ENCODE measurements at places on chromosomes 16 and 17.
A peak's percentile ranks its signal among the peaks of the same experiment; 100 is the strongest.

- H3K4me3 ChIP-seq, result no peak overlapping the region
- H3K27ac ChIP-seq, result no peak overlapping the region
- no peaks in the 10 kb centered on the region for H3K4me1 ChIP-seq
- DNase-seq, result no peak
- no peaks in the 10 kb centered on the region for H3K36me3 ChIP-seq
Measured at GRCh38 chr17:3553419-3554401, 3.9 kb downstream of the TRPV3 start.

- no peak overlapping the region for H3K27ac ChIP-seq
- H3K4me1 ChIP-seq, result peaks cover 3% of the 10 kb centered on the region
- no peaks in the 10 kb centered on the region for H3K36me3 ChIP-seq
- H3K4me3 ChIP-seq, result peak overlapping the region; percentile 13
Measured at GRCh38 chr17:81536299-81537290, 8.4 kb downstream of the FSCN2 start.

GRCh38 chr16:79436885-79437284 lies 163.7 kb downstream of the MAF start:
- H3K36me3 ChIP-seq, result no peaks in the 10 kb centered on the region
- H3K27ac ChIP-seq, result no peak overlapping the region
- peaks cover 18% of the 10 kb centered on the region for H3K4me1 ChIP-seq
- H3K4me3 ChIP-seq, result no peak overlapping the region
- DNase-seq, result no peak

DNA sequence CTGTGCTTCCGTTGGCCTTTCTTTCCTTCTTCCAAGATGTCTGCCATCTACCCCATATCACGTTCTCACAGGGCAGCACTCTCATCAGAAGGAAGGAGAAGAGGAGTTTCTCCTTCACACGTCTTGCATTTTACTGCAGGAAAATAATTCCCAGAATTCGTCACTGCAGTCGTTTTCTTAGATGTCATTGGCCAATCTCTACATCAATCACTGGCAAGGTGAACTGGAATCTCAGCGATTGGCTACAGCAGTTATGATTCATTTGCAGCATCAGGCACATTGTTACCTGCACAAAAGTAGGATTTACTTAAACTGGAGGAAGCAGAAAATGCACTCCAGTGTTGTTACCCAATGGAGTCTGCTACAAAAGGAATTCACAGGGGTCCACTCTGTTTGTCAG lies 277.2 kb upstream of the RBFOX1 start:
- peaks cover 13% of the 10 kb centered on the region for H3K4me1 ChIP-seq
- no peak overlapping the region for H3K4me3 ChIP-seq
- H3K36me3 ChIP-seq, result no peaks in the 10 kb centered on the region
- no peaks in the 10 kb centered on the region for H3K27me3 ChIP-seq
- DNase-seq, result no peak

DNA sequence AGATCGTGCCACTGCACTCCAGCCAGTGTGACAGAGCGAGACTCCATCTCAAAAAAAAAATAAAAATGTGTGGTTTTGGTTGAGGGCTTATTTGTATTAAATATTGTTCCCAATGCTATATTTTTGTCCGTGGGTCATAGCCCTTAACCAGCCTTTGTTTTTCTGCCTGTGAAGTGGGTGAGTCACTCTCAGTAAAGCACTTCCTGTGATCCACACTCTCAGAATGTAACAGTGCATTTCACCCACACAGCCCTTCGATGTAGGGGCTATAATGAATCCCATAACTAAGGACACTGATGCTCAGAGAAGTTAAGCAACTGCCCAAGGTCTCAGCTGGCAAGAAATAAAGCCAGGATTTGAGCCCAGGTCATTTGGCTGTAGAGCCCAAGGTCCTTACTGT lies 34.7 kb upstream of the POLR3E start:
- H3K27ac ChIP-seq, result no peak overlapping the region
- H3K36me3 ChIP-seq, result no peaks in the 10 kb centered on the region
- peaks cover 5% of the 10 kb centered on the region for H3K4me1 ChIP-seq
- no peak for DNase-seq

- H3K27ac ChIP-seq, result no peak overlapping the region
- H3K27me3 ChIP-seq, result no peaks in the 10 kb centered on the region
- peaks cover 13% of the 10 kb centered on the region for H3K4me1 ChIP-seq
Measured at GRCh38 chr17:50893183-50893993, 27.2 kb upstream of the TOB1 start.

GRCh38 chr17:58356231-58356630 lies 4.2 kb upstream of the SUPT4H1 start:
- peaks cover 14% of the 10 kb centered on the region for H3K4me1 ChIP-seq
- no peaks in the 10 kb centered on the region for H3K27me3 ChIP-seq
- H3K36me3 ChIP-seq, result no peaks in the 10 kb centered on the region
- H3K27ac ChIP-seq, result no peak overlapping the region
- DNase-seq, result no peak

GRCh38 chr17:67137860-67138259 lies 93.5 kb downstream of the CACNG1 start:
- DNase-seq, result no peak
- no peaks in the 10 kb centered on the region for H3K4me1 ChIP-seq
- H3K27me3 ChIP-seq, result no peaks in the 10 kb centered on the region
- H3K4me3 ChIP-seq, result no peak overlapping the region

DNA sequence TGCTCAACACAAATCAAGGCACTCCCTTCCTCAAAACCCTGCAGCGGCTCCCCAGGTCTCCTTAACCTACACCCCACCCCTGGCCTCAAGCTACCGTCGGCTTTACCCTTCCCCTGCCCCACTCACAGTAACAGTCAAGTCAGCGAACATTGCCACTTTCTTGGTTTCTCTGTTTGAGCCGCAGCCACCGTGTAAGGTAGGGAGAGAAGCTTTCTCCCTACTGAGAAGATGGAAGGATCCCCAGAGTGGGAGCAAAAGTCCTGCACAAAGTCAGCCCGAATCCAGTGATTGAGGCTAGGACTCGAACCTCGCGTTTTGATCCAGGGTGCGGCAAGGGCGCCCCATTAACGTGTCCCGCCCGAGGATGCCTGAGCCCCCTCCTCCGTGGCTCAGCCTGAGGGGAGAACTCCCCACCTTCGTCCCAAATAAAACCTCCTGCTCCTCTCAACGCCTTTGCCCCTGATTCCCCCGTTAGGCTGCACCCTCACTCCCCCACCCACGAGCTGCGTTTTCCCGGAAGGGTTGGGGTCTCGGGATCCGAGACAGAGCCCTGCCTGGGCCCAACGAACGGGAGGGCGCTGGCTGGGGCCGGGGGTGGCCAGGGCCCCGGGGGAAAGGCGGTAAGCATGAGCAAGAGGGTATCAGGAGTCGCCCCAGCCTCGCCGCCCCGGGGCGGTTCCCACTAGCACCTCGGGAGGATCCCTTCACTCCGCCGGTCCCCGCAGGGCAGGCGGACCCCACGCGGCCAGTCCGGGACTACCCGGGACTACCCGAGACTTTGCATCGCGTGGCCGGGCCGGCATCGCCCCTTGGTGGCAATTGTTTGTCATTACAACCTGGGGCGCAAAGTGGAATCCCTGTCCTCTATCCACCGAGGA lies 9.9 kb upstream of the NAGS start:
- no peak overlapping the region for H3K27ac ChIP-seq
- peak; percentile 86 for DNase-seq
- no peaks in the 10 kb centered on the region for H3K36me3 ChIP-seq
- H3K27me3 ChIP-seq, result peaks cover 20% of the 10 kb centered on the region
- H3K4me1 ChIP-seq, result peaks cover 4% of the 10 kb centered on the region
- H3K4me3 ChIP-seq, result peak overlapping the region; percentile 50

GRCh38 chr16:86509759-86510464 lies 415 bp upstream of the FOXF1 start:
- H3K4me1 ChIP-seq, result peaks cover 11% of the 10 kb centered on the region
- H3K27ac ChIP-seq, result no peak overlapping the region
- DNase-seq, result peak; percentile 71

DNA sequence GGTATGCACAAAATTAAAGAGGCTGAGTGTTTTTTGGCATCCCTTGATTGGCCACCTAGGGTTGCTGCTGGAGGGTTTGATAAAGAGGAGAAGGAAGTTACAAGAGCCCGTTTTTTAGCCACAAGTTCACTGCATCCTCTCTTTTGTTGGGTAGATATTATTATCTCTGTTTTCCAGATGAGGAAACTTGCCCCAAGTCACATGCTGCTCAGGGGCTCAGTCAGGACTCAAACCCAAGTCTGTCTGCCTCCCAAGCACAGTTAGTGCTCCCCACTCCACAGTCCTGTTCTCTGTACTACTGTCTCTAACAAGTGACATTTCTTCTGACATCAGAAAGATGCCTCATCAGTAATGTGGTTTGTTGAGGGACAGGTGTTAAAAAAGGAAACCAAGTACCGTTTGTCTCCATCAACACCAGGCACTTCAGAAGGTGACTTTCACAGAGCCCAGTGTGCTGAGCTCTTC lies 1.4 kb downstream of the NT5M start:
- H3K36me3 ChIP-seq, result no peaks in the 10 kb centered on the region
- no peak overlapping the region for H3K27ac ChIP-seq
- no peaks in the 10 kb centered on the region for H3K4me1 ChIP-seq

GRCh38 chr17:49508061-49508865 lies 13.2 kb downstream of the NGFR start:
- no peaks in the 10 kb centered on the region for H3K36me3 ChIP-seq
- H3K4me3 ChIP-seq, result peak overlapping the region; percentile 20
- H3K27me3 ChIP-seq, result no peaks in the 10 kb centered on the region
- DNase-seq, result peak; percentile 72

DNA sequence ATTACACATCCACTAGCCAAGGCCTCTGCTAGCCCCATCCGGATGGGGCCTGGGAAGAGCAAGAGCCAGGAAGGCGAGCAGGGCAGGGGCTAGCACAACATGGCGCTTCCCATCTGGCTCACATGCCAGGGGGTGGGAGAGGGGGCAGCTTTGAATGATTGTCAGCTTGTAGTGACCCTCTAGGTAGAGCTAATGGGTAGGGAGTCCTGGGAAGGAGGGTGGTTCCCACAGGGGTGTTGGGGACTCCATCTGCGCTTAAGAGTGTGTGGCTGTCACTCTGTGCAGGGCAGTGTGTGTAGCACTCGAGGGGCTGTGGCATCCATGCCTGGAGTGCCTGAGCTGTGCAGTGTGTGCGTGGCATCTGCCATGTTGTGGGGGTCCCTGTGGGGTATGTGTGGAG lies 24.5 kb downstream of the ARHGAP23 start:
- H3K4me1 ChIP-seq, result peaks cover 59% of the 10 kb centered on the region
- DNase-seq, result no peak
- H3K27ac ChIP-seq, result no peak overlapping the region
- peaks cover 10% of the 10 kb centered on the region for H3K27me3 ChIP-seq
- H3K36me3 ChIP-seq, result no peaks in the 10 kb centered on the region
- no peak overlapping the region for H3K4me3 ChIP-seq

DNA sequence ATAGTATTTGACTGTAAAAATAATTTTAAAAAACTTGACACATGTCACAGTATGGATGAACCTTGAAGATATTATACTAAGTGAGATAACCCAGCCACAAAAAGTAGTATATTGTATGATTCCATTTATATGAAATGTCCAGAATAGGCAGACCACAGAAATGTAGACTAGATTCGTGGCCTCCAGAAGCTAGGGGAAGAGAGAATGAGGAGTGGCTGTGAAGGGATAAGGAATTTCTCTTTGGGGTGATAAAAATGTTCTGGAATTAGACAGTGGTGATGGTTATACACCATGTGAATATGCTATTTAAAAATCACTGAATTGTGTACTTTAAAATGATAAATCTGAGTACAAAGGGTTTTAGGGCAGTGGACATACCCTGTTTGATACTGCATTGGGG lies 253.1 kb upstream of the DYNLRB2 start:
- no peaks in the 10 kb centered on the region for H3K27me3 ChIP-seq
- H3K36me3 ChIP-seq, result no peaks in the 10 kb centered on the region
- no peak for DNase-seq
- H3K27ac ChIP-seq, result no peak overlapping the region
- no peaks in the 10 kb centered on the region for H3K4me1 ChIP-seq

DNA sequence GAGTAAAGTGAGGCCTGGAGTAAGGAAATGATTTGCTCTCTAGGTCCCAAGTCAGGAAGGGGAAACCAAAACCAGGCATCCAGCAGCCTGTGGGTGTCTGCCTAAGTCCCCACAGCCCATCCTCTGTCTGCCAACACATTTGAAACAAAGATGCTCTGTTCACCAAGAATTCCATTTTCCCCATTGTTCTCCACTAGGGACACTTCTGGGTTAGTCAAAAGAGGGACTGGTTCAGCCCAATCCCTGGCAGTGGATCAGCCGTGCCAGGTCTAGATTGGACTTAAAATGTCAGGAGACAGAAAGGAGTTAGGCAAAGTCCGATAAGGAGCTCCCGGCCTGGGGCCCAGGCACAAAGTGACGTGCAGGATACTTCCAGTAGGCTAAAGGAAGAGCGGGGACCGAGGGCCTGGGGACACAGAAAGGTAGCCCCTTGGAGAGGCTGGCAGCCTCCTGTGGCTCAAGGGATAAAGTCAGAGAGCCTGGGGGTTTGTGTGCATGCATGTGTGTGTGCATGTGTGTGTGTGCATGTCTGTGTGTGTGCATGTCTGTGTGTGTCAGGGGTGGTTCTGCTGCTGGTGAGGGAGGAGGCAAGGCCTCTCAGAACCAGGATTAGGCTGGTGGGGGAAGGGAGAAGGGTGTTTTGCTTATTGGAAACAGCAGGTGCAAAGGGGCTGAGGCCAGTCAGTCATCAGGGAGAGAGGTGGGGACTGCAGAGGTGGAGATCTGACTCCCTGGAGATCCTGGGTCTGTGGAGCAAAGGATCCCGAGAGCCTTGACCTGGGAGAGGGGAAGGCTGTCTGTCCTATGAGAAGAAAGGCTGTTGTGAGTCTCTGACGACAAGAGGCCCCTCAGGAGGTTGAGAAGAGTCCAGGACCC lies 41.7 kb upstream of the IL34 start:
- no peaks in the 10 kb centered on the region for H3K36me3 ChIP-seq
- H3K27me3 ChIP-seq, result no peaks in the 10 kb centered on the region
- H3K4me1 ChIP-seq, result no peaks in the 10 kb centered on the region
- H3K27ac ChIP-seq, result no peak overlapping the region
- no peak overlapping the region for H3K4me3 ChIP-seq

DNA sequence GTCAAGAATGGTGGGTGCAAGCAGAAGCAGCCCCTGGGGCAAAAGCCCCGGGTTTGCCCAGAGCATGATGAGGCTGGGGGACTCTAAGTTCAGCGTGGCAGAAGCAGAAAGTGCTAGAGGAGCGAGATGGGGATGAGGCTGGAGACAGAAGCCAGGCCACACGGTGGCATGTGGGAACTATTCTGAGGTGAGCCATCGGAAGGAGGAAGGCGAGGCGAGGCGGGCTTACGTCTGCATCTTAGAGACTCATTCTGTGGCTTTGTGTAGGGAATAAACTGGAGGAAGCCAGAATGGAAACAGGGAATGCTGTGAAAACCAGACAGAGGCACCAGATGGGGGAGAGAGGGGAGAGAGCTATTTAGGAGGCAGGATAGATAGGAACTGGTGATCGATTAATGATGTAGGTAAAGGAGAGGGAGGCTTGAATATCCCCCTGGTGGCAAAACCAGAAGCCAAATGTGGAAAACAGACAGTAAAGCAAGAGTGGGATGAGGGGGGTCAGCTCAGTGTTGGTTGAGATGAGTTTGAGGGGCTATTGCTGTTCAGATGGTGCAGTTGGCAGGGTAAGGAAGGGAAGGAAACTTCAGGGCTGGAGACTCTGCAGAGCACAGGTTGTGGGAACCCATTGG lies 3.1 kb upstream of the TNFSF13 start:
- peaks cover 22% of the 10 kb centered on the region for H3K4me1 ChIP-seq
- H3K27ac ChIP-seq, result no peak overlapping the region
- no peak for DNase-seq
- H3K27me3 ChIP-seq, result no peaks in the 10 kb centered on the region

GRCh38 chr17:66466106-66466820 lies 163.8 kb downstream of the PRKCA start:
- no peaks in the 10 kb centered on the region for H3K36me3 ChIP-seq
- no peak for DNase-seq
- H3K27ac ChIP-seq, result no peak overlapping the region
- H3K4me3 ChIP-seq, result no peak overlapping the region
- no peaks in the 10 kb centered on the region for H3K27me3 ChIP-seq
